ENCODE measurements at places on chromosomes 2 and 18. TPM values are rescaled to one million over a fixed set of nuclear protein-coding genes. Genes with fewer than 3 reads are reported as not detected.
A peak's percentile ranks its signal among the peaks of the same experiment; 100 is the strongest.

GRCh38 chr18:77086034-77086433 lies 46.5 kb downstream of the MBP start:
- DNase-seq, result no peak

DNA sequence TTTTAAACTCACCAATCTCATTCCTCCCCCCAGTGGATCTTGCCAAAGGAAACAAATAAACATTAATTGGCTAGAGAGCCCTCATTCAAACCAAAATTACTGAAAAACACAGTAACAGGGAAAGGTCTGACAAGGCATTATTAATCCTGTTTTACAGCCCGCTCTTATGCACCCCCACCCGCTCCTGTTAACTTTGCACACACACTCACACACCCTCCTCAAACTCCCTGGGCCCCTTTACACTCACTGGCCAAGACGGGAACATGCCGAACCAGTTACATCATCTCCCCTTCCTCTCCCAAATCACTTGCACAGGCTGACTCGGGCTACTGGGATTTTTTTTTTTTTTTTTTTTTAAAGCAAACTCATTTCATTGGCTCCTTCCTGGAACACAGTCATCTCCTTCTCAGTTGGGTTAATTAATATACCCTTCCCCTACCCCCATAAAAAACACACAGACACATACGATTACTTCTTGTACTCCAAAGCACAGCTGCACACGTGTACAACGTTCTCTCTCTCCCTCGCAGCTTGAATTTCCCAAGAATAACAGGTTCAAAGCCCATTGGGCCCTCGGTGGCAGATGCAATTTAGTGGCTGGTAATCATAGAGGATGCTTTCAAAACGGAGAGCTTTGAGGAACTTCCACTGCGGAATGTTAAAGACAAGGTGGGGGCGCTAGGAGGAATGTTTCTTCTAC lies 31.8 kb downstream of the KLF7 start:
- peak; percentile 78 for DNase-seq

- DNase-seq, result no peak
These were observed 10.2 kb upstream of the HTR2B start for GRCh38 chr2:231134910-231135655.

GRCh38 chr2:210072493-210072892 lies 70.1 kb downstream of the RPE start:
- DNase-seq, result no peak

The ARHGAP28 gene
- total RNA-seq, result 16.0 TPM

DNA sequence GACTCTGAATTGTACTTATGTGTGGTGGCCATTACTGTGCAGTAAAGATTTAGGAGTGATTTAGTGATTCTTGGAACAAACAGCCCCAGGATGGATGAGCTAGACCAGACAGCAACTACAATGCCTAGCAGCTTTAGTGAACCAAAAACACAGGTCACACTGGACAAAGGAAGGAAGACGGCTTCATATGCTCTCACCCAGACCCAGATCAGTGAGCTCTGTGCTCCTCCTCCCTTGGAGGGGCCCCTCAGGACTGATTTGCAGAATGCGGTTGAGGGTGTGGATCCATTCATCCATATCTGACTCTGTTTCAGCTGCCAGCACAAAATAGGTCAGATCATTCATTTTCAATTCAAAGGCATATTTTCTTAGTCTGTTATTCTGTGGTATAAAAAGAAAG lies 159.7 kb upstream of the CCDC195 start:
- DNase-seq, result no peak

DNA sequence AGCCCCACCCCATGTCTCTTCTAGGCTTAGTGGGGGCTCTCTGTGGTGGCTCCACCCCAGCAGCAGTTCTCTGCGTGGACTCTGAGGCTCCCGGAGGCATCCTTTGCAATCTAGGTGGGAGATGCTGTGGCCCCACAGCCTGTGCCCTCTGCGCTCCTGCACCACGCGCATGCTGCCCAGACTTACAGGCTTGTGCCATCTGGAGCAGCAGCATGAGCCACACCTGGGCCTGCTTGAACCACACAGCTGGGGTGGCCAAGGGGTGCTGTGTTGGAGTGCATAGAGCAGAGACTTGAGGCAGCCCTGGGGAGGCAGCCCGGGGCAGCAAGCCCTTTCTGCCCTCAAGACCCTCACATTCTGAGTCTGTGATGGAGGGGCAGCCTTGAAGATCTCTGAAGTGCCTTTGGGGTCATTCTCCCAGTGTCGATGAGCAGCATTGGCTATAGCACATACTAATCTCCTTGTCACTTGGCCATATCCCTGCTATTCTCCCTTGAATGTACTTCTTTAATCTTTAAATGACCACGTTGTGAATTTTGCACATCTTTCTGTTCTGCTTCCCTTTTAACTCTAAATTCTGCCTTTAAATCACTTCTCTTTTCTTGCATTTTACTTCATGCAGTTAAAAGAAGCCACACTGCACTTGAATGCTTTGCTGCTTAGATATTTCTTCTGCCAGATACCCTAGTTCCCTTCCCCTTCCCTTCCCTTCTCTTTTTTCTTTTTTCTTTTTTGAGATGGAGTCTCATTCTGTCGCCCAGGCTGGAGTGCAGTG lies 62.4 kb downstream of the NCAPH start:
- no peak for DNase-seq

GRCh38 chr2:215272918-215273317 lies 38.9 kb upstream of the ATIC start:
- no peak for DNase-seq

- no peak for DNase-seq
These were observed 91.0 kb downstream of the SPTBN1 start for GRCh38 chr2:54546923-54547720.

DNA sequence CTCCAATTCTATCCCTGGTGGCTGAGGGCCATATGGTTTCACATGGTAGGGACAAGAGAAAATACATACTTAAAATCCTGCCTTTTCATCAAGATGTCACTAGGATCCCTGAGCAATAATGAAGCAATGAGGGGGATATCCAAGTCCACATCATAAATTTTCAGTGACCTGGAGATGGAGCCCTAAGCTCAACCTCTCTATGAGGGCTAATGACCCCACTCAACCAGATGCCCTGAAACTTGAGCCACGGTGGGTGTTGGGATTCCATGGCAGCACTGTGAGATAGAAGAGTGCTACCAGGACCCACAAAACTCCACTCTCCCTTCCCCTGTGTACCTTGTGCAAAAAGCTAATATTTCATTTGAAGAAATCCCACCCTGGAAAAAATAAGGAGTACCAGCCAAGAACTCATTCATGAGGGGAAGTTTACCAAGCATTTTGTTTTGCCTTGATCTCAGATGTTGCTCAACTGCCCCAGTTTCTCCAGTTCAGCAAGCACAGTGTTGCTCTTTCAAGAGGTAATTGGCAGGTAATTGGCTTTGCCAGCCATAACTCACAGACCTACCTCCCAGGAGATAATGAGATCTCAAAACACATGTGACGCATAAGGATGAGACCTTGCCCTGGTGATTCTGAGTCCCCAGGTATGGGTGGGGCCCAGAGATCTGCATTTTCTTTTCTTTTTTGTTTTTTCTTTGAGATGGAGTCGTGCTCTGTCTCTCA lies 51.0 kb upstream of the TTC39C start:
- peak; percentile 31 for DNase-seq

GRCh38 chr18:48330016-48330991 lies 78.9 kb downstream of the ZBTB7C start:
- DNase-seq, result no peak

DNA sequence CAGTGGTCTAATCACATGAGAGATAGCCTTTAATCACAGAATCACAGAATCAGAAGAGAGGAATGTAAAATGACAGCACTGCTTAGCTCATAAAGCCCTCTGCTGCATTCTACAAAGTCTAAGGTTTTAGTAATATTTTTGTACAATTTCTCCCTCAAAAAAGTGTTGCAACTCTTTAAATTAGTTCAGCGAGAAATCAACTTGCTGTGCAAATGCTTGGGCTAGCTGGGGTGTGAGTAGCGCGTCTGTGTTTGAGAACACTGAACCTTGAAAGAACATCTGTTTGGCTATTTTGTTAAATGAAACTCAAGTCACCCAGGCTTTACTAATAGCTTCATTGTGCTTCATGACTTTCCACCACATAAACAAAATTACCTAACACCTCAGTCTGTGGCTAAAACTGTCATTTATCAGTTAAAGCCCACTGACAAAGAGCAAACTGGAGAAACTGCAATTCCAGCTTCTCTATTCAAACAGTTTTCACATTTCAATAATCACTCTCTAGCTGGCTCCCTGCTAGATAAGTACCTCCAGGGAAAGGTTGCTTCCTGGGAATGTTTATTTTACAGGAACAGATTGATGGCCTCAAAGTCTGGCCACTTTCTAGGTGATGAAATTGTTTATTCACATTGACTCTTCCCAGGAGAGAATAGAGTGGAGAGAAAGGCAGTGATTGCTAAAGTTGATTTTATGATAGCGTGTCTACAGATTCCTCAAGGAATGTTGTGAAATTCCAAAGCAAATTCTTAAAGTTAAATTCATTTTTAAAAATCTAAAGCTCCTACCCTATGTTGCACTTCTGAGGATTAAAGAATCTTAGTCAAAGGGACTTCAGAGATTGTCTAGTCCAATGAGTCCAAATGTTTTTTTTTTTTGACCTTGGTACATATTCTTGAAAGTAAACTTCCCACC lies 36.0 kb upstream of the STAT1 start:
- DNase-seq, result no peak

The OTOF gene
- total RNA-seq, result 0.29 TPM

- DNase-seq, result no peak
These were observed 569.3 kb downstream of the TDRD15 start for GRCh38 chr2:21693081-21693480.

The TP53I3 gene
- 30.5 TPM for total RNA-seq

DNA sequence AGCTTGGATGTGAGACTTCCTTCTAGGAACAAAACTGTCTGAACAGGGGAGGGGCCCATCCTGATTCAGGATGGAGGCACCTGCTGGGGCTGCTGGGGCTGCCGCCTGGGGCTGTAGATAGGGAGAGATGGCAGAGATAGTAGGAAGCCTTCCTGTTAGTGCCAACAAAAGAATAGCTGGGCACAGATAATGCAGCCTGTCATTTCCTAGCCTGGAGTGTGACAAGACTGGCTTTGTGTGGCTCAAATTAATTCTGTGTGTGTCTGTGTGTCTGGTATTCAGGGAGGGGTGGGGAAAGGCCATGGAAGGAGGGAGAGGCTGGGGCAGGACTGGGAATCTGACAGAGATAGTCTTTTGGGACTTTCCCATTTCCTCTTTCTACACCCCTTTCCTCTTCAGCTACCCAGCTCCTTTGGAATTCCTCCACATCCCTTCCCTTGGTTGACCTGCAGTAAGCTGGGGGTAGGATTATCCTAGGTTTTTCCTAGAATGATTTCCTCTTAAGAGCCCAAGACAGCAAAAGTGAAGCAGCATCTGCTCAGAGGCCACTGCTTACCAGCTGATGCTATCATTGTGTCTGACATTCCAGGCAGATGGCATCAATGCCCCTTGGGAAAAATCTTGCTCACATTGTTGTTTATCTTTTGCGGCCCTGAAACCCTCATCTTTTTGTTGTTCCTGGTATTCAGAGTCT lies 144.9 kb upstream of the LHCGR start:
- DNase-seq, result no peak

- DNase-seq, result no peak
These were observed 49.7 kb downstream of the SPHKAP start for GRCh38 chr2:228131833-228132232.

- no peak for DNase-seq
These were observed 53.6 kb downstream of the FAM228A start for GRCh38 chr2:24228470-24228869.

The SCN9A gene
- 3.1 TPM for total RNA-seq

GRCh38 chr18:78240627-78241252 lies 738.9 kb upstream of the SALL3 start:
- no peak for DNase-seq

DNA sequence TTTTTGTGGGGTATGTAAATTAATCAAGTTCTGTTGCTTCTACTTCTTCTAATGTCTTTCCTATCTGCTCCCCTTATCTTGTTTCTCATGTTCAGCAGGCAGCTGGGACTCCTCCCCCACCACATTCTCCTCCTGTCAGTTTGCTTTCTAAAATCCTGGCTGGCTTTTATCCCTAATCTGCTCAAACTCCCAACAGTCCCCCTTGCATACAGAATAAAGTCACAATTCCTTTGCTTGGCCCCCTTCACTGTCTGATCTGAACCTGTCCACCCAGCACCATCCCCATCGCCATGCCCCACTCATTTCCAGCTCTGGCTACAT lies 2.2 kb downstream of the CFAP221 start:
- DNase-seq, result no peak

- no peak for DNase-seq
These were observed 2.2 kb downstream of the SETBP1 start for GRCh38 chr18:44682871-44683221.

The DAW1 gene
- not detected for total RNA-seq

GRCh38 chr2:85246348-85246747 lies 81.4 kb downstream of the TGOLN2 start:
- no peak for DNase-seq

DNA sequence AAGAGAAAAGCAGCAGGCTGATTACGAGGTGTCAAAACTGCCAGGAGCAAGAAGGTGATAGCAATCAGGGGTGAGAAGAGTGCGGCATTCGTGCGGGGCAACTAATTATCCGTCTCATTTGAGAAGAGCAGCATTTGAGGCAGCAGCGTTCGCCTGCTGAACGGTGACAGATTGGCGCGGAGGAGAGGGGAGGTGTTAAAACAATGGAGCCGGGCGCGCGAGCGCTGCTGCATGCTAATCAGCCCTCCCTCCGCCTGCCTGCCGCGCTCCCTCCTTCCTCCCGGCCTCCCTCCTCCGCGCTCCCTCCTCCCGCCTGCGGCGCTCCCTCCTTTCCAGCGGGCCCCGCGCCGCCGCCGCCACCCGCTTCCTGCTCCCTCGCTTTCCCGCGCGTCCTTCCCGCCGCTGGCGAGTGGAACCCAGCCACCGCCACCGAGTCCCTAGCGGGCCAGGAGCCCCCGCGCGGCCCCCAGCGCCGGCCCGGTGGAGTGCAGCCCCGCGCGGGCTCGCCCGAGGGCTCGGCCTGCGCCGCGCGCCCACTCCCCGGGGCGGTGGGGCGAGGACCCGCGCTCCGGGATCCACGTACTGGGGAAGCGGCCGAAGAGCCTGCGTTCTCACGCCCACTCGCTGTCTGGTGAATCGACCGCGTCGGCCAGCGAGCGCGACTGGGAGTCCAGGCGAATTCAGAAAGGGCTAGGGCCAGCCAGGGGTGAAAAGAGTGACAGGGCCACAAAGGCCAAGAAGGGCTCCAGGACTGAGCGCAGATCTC lies 69.5 kb upstream of the PSMD14 start:
- peak; percentile 60 for DNase-seq

- DNase-seq, result peak; percentile 49
These were observed 67.5 kb upstream of the RGPD5 start for GRCh38 chr2:109726379-109727270.

DNA sequence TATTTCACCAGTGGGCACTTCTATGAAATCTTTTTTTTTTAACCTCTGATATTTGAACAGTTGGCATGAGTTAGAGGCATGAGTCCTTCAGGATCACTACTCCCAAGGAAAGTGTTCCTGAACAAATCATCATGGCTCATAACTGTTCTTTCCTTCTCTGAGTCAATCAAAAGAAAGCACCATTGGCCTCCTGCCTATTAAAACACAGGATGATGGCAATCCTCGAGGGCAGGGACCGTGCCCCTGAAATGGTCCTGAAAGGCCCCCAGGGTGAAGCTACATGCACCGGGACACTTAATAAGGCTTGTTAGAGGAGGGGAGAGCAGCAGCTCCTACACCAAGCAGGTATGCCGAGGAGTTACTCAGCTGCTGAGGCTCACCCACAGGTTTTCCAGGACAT lies 43.5 kb downstream of the SLC14A2 start:
- no peak for DNase-seq

The IL36G gene
- not detected for total RNA-seq
